ENCODE measurements at places on chromosomes 11 and 22. TPM values are rescaled to one million over a fixed set of nuclear protein-coding genes. Genes with fewer than 3 reads are reported as not detected.

Gene FBLN1
- total RNA-seq: 155 TPM

DNA sequence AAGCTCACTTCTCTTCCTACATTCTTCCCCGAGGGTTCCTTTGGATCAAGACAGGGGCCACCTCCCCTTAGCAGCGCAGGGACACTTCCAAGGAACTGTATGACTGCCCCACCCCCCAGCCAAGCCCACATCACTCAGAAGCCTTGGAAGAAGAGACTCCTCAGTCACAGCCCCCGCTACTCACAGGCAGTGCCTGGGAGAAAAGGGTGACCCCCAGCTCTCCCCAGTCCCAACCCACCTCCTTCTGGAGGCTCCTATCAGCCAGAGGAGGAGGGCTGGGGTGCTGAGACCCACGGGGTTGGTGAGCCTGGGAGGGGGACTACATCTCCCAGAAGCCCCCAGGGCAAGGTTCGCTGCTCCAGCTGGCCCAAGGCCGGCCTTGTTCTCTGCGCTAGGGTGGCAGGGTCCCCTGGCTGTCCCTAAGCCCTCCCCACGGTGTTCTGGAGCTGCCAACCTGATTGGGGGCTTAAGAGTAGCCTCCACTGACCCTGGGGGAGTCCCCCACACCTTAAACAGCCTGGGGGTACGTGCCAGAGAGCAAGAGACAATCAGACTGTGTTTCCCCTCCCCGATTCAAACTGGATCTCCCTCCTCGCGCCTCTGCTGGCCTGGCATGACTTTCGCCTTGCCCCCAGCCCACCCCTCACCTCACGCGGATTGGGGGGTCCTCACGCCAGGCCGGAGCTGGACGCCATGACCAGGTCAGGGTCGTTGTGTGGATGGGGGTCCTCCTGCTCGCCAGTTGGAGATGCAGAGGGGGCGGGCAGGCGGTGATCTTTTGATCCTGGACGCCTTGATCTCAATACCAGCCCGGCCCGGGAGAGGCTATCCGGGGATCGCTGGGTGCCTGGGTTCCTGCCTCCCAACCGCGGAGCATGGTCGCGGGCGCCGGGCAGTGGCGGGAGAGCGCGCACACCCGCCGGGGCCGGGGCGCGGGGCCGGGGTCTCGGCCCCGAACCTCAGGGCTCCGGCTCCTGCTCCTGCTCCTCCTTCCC lies 838 bp downstream of the BCL9L start:
- DNase-seq: peak; percentile 69

DNA sequence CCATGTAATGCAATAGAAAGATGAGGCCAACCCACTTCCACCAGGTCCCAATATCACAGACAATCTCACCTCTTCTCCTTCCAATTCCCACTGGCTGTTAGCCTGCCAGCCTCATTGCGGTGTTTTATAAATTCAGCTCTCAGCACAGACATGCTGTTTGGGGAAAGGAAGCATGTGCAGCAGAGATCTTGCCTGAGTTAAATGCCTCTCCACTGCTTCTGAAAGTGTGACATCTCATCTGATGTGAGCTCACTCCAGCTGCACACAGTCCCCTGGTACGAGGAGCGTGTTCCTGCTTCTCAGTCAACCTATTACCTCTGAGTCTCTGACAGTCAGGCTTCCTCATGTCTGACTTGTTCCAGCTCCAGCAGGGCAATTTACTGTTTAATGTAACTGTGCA lies 122.7 kb upstream of the GUCY1A2 start:
- no peak for DNase-seq

Gene TMEM191C
- total RNA-seq: 1.0 TPM

DNA sequence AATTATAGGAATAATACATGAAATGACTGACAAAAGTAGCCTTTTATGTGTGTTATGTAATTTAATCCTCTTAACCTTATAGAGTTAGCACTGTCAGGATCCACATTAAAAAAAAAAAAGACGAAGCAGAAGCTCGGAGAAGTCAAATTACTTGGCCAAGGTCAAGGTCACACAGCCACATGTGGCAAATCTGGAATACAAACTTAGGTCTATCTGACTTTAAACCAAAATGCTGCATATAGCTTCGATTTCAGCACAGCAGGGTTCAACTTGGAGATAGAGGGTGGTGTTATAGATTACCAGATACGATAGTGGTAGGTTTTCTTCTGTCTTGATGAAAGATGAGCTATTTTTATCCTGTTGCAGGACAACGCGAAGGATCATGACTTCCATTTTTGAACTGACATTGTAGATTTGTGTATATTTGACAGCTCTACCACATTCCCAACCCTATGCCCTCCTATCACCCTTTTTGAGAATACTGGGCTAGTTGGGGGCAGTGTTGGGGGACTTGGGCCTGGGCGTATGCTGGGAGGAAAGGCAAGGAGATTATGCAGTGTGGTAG lies 11.6 kb upstream of the EHF start:
- no peak for DNase-seq

- no peak for DNase-seq
These were observed 64.3 kb downstream of the WNT11 start for GRCh38 chr11:76141901-76142588.

Gene HEPHL1
- not detected for total RNA-seq

DNA sequence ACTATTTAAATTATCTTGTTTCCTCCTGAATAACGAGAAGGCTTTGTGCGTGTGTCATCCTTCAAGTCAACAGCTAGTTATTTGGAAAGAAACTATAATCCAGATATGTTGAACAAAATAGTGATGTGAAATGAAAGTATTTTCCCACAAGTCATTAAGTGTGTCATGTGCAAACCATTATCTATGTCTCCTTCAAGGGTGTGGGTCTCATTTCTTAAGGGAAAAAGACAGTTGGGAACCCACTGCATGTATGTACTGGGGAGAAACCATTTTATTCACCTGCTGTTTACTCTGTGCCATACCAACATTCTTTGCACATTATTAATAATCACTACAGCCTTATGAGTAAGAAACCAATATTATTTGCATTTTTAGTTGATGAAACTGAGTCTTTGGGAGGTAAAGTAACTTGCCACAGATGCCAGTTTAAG lies 145.3 kb upstream of the CTSC start:
- DNase-seq: no peak

DNA sequence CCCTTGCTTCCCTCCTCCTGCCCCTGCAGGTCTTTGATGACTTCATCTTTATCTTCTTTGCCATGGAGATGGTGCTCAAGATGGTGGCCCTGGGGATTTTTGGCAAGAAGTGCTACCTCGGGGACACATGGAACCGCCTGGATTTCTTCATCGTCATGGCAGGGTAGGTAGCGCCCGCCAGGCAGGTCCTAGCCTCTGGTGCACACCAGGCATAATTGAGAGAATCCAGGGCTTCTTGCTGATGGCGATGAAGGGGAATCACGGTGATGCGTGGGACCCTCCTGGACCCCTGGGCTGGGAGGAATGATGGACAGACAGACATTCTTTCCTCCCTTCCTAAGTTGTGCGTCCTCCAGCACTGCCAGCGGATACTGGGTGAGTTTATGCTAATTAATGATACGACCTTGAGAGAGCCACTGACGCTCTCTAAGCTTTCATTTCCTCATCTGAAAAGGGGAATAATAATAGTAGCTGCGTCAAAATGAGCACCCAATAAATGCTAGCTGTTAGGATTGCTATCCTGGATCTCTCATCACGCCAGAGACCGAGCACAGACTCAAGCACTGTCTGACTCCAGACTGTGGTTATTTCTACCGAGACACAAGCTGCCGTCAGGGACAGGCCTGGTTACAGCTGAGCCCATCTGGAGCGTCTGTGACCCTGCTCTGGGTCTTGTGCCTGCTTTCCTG lies 30.1 kb downstream of the CACNA1I start:
- DNase-seq: no peak

GRCh38 chr11:6326985-6327384 lies 6.7 kb upstream of the CAVIN3 start:
- DNase-seq: no peak

GRCh38 chr11:111745719-111746504 lies 20.3 kb downstream of the PPP2R1B start:
- no peak for DNase-seq

Gene SOX10
- total RNA-seq: 2.3 TPM

Gene RFPL3
- total RNA-seq: not detected

Gene OSBP2
- 1.4 TPM for total RNA-seq

Gene OR56A1
- not detected for total RNA-seq

- DNase-seq: no peak
These were observed 1151.7 kb upstream of the TENM4 start for GRCh38 chr11:80592546-80592945.

DNA sequence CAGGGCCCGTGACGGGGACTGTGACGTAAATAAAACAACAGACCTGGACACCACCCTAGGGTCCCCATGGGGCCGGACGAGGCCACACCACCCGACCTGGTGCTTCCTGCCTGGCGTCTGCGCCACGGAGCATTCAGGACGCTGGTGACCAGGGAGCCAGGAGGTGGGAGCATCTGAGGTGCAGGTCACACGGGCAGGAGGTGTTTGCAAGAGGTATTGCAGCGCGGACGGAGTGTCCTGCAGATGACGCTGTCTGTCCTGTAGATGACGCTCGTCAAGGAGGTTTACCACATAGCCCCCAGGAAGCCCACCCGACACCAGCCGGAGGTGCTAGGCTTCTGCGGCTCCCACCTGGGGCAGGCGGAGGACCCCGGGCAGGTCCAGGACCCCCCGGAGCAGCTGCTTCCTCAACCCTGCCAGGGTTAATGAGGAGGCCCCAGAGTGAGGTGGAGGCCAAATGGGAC lies 986 bp upstream of the MUC5B start:
- DNase-seq: no peak

DNA sequence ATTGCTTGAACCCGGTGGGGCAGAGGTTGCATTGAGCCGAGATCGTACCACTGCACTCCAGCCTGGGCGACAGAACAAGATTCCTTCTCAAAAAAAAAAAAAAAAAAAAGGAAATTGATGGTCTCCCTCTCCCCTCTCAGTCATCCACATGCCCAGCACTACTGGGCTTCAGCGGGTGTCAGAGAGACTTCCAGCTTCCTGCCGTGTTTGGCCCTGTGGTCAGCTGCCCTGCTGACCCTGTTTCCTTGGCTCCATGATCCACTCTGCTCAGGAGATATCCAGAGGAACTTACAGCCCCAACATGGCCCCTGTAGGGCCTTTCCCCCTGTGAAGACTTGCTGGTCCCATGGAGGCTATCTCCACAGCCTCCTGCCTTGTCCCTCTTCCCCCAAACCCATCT lies 6.1 kb upstream of the PNPLA3 start:
- DNase-seq: no peak

DNA sequence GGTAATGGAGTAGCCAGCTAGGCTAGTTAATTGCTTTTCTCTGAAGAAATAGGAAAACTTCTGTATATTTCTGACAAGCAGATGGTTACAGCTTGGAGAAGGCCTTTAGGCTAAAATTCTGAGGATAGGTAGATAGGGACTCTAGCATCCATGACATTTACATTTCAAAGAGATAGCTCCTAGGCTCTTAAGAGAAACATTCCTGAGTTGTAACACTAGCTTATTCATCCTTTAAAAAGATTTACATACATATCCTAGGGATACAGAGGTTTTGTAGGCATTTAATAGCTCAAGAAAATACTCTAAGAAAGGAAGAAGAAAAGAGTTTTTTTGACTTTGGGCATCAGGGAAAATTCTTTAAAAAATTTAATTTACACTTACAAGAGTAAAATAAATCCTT lies 130.9 kb upstream of the CCDC179 start:
- DNase-seq: no peak

Gene CBLIF
- not detected for total RNA-seq

GRCh38 chr11:597166-597725 lies 18.5 kb downstream of the IRF7 start:
- no peak for DNase-seq

GRCh38 chr11:86805873-86806310 lies 5.5 kb downstream of the PRSS23 start:
- no peak for DNase-seq

- no peak for DNase-seq
These were observed 145.9 kb upstream of the PITPNB start for GRCh38 chr22:28064920-28065319.

GRCh38 chr22:23772649-23773473 lies at the start of gene MMP11:
MMP11 (plus strand) TSS chr22:23772849; CDS start chr22:23772871, 22 bp downstream.
- peak; percentile 67 for DNase-seq

- DNase-seq: no peak
These were observed at the start of gene GLB1L3 for GRCh38 chr11:134275534-134276395. GLB1L3 (plus strand) TSS chr11:134276379; CDS start chr11:134276741, 362 bp downstream.

Gene MICAL3
- total RNA-seq: 81.6 TPM

Gene ROBO4
- 8.4 TPM for total RNA-seq

DNA sequence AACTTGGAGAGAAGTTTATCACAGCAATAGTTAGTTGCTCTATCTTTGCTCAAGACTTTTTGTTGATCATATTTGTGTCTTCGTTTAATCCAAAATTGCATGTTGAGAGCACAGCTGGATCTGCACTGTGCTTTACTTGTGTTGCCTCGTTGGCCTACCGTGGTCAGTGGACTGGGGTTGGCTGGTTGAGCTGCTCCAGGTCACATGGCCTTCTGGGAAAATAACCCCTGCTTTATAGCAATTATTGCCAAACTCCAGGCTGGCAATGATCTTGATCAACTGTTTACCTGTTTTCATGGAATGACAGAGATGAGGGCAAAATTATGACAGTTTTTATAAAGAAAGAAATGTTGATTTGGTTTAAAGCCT lies 5.7 kb upstream of the PLET1 start:
- DNase-seq: no peak

GRCh38 chr11:101305496-101305895 lies 175.9 kb upstream of the PGR start:
- DNase-seq: no peak

GRCh38 chr11:69119190-69119589 lies 36.5 kb upstream of the SMIM38 start:
- DNase-seq: no peak

- DNase-seq: no peak
These were observed 660.1 kb downstream of the OPCML start for GRCh38 chr11:132872211-132872610.

DNA sequence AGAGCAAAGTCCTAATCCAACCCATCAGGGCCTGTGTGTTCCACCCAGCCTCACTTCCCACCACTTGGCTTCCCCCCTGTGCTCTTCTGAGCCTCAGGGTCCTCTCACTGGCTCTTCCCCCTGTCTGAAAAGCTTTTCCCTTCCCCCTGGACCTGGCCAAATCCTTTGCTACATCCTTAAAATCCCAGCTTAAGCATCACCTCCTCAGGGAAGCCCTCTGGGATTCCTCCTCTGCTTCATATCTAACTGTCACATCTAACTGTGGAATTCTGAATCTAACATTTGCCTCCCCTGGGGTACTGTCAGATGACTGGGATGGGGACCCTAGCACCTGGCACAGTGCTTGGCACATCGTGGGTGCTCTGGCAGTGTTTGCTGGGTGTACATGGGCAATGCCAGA lies 985 bp downstream of the CACNA1I start:
- DNase-seq: no peak

Gene TEAD1
- 79.5 TPM for total RNA-seq

- DNase-seq: no peak
These were observed 46.7 kb downstream of the IRAG1 start for GRCh38 chr11:10646681-10647355.

- peak; percentile 49 for DNase-seq
These were observed 2.3 kb downstream of the KRTAP5-11 start for GRCh38 chr11:71580057-71581003.

Data from ovary (tissue), 10 donors.